ENCODE measurements at places on chromosomes 1 and 21.
A peak's percentile ranks its signal among the peaks of the same experiment; 100 is the strongest.

DNA sequence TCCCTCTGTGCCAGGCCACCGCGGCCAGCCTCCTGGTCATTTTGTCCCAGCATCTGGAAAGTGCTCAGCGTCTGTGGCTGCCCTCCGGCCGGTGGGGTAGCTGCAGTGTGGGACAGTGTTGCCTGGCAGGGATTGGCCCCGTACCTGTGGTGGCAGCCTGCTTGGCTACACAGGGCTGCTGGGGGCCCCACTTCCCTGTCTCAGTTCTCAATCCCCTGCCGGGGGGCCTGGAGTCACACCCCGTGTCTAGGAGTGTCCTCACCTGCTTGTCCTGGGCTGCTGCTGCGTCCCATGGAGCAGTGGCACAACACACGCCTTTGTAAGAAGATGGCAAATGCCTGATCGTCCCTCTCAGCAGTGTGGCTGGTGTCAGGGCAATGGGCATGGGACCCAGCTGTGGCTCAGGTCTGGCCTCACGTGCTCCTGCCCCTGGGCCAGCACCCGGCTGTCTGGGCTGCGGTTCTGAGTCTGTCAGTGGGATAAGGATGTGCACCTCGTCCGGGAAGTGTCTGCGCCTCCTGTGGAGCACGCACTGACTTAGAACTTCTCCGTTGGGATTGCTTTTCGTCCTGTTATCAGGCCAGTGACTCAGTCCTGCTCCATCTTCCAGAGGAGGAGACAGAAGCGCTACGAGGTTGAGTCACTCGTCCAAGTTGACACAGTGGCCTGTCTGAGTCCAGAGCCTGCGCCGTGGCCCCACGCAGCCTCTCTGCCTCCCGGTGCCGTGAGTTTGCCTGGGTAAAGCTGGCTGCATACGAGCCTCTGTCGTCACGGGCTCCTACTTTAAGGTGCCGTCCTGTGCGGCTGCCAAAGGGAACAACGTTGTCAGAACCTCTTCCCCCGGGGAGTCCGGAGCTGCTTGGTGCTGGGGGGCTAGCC is 41.0 kb downstream of the CRYAA start:
- DNase-seq = no peak

GRCh38 chr1:98059620-98060019 is 138.8 kb upstream of the DPYD start:
- no peak for DNase-seq

DNA sequence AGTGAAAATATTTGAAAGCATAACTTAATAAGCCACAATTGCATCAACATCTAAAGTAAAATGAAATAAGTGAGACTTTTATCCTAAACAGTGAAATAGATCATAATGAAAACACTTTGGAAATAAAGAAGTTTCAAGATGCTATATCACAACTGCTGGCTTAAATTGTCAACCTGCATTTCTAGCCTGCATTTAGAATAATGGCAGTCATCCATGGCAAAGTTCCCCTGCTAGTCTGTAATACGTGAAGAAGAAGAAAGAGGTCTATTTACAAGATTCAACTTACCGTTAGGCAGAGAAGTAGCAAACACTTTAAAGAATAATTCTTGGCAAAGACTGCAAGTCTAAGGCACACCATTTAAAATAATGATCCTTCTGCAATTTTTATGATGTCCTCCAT is 133.6 kb downstream of the DPYD start:
- DNase-seq = no peak

DNA sequence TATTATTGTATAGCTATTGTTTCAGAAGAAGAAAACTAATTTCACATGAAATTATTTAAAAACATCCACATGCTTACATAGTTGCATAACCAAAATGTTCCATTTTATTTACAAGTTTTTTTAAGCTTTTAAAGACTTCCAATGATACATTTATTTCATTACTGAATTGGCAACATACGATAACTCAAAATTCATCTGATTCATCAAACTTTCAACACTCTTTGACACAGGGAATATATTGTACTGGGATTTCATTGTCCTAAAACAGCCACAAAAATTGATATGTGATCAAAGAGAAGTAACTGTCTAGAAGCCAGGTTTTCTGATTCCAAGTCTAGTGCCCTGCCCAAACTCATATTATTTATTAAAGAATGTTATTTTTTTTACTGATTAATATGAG is 131.4 kb upstream of the USP24 start:
- no peak for DNase-seq

- DNase-seq = no peak
Measured at GRCh38 chr21:37374027-37374426, 7.5 kb downstream of the DYRK1A start.

DNA sequence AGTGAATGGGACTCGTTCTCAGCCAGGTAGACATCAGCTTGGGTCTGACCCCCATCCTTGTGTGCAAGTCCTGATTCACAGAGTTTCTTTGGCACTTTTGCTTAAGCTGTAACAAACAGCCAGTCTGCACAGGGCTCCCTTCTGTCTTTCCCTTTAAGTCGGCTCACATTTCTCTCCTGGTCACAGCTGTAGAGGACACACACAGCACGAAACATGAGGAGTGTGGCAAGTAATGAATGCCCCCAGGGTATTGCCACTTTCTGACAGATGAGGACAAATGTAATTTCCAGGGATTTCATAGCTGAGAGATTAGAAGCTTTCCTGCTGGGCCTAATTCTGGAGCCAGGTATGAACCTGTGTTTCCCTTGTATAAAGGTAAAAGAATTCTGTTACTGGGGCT is 423.5 kb downstream of the KIF26B start:
- DNase-seq = no peak

- no peak for DNase-seq
Measured at GRCh38 chr1:34156739-34157138, 8.3 kb downstream of the CSMD2 start.

DNA sequence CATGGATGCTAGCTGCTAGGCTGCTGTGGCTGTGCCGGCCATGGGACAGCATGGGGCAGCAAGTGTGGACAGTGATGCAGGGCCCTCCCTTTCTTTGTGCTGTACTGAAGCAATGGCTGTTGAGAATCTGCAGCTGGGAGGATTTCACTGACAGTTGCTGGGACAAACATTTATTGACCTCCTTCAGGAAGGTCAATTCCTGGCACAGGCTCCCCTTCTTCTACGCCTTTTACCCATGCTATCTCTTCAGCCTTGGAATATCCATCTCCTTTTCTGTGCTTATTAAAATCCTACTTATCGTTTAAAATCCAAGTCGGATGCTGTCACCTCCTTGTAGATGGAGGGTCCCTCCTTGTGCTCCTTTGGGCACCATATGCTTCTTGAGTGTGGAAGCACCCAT is 213.1 kb upstream of the USP24 start:
- no peak for DNase-seq

DNA sequence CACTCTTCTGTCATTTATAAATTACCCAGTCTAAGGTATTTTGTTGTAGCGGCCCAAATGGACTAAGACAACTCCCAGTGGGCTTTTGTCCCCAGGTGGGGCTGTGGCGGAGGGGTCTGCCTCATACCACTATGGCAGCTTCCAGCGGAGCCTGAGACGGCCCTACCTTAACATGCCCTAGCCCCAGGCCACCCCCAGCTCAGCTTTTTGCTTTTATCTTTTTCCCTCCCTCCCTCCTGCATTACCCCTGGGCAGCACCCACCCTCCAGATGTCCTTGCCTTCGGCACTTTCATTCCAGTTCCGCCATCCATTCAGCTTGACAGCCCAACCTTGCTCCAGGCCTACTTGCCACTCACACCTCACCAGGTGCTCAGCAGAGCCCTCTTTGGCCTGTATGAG is 307.3 kb downstream of the PTPRU start:
- DNase-seq = no peak

GRCh38 chr1:1989102-1989542 is 14.5 kb downstream of the CFAP74 start:
- no peak for DNase-seq

GRCh38 chr1:41599912-41600311 is 115.4 kb upstream of the EDN2 start:
- no peak for DNase-seq

- DNase-seq = peak; percentile 60
Measured at GRCh38 chr1:157992031-157992832, 1.2 kb upstream of the KIRREL1 start.

DNA sequence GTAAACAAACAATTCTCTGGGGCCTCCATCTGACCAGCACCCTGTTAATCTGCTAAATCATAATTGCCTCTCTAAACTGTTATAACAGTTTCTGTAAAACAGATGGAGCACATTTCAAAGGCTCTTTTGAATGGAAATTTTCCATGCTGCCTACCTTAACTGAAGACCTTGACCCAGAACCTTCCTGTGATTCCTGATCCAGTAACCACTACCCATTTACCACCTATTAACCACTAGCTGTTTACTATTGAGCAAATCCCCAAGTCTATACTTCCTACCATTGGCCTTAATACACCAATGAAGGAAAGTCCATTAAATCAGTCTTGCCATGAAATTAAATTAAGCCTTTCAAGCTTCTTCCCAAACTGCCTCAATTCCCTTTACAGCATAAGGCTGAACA is 46.3 kb downstream of the RAB3GAP2 start:
- no peak for DNase-seq

GRCh38 chr1:203299169-203299568 is 6.2 kb upstream of the BTG2 start:
- no peak for DNase-seq

- DNase-seq = no peak
Measured at GRCh38 chr1:18549106-18549505, 68.4 kb downstream of the KLHDC7A start.

- DNase-seq = no peak
Measured at GRCh38 chr1:117114877-117115276, 6.7 kb downstream of the TRIM45 start.

- no peak for DNase-seq
Measured at GRCh38 chr21:29378832-29379231, 80.1 kb downstream of the BACH1 start.

- DNase-seq = no peak
Measured at GRCh38 chr1:25648681-25649440, 32.3 kb downstream of the MAN1C1 start.

GRCh38 chr1:112855152-112855828 is 100.7 kb downstream of the SLC16A1 start:
- DNase-seq = no peak

DNA sequence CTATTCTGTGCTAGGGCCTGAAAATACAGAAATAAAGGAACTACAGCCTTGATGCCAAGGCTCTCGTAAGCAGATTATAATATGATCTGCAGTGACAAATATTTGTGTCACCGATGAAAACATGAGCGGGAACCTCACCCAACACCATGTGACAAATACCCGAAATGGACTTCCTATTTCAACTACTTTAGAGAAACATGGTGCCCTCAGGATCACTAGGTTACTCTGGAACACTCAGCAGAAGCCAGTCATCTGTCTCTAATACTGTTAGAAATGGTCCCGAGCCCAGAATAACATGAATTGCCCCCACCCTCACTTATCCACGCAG is 463 bp upstream of the VAMP3 start:
- DNase-seq = no peak

DNA sequence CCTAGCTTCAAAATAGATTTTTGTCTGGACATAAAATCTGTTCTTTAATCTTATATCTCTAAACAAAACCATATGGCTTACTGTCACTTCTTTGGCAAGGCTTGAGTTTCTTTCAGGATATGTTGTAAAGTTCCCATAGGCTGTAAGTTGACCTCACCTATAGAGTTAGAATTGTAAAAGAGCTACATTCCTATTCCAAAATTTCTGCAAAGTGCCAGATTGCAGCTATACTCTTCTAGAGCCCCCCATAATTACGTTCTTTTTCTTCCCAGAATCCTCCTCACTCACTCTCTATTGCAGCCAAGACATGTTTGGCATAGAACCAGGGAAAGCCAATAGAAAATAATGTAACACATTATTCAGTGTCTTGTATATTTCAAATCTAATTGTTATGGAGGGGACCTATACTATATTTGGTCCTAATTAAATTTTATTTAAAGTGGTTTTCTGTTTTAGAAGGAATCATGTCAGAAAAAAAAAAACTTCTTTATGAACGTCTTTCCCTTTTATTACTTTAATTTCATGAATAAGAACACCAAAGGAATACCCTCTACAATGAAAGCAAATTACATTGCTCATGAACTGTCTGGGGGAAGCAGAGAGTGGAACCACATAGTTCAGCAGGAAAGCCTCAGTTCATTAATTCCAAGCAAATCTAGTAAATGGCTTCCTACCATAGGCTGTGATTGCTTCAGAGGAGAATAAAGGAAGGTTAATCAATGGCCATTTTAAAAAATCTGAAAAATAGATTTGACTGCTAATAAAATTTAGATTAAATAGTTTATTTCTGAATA is 22.3 kb downstream of the CTTNBP2NL start:
- DNase-seq = no peak

GRCh38 chr1:187074445-187075048 is 245.8 kb downstream of the PLA2G4A start:
- DNase-seq = no peak

- DNase-seq = no peak
Measured at GRCh38 chr1:48396208-48396607, 75.8 kb downstream of the SPATA6 start.

DNA sequence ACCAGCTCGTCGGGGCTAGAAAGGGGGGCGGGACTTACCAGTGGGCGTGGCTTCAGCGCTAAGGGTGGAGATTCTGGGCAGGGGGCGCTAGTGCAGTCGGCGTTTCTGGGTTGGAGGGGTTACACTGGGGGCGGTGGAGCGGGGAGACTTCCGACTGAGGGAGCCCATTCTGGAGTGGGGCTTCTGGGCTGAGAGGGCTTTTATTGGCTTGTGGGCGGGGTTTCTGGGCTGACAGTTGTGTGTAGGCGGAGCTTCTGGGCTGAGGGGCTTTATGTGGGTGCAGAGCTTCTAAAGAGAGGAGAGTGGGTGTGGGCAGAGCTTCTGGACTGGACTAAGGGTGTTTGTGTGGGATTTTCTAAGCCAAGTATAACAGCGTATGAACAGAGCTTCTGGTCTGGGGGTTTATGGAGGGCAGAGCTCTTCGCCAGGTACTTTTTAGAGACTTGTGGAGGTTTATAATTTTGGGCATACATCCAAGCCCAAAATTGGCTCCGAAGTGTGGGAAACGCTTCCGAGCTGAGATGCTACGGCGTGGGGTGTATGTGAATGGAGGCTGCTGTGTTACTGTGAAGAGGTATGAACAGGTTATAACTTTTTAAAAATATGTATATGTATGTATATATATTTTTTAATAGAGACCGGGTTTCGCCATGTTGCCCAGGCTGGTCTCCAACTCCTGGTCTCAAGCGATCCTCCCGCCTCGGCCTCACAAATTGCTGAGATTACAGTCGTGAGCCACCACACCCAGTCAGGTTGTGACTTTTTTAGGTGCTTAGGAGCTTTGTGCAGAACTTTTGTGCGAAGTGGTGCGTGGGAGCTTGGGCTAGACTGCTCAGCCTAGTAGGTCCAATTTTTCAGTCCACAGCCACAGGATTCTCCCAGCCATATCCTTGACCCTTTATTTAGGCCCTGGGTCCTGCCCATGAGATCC is 825 bp downstream of the TMEM39B start:
- DNase-seq = no peak

DNA sequence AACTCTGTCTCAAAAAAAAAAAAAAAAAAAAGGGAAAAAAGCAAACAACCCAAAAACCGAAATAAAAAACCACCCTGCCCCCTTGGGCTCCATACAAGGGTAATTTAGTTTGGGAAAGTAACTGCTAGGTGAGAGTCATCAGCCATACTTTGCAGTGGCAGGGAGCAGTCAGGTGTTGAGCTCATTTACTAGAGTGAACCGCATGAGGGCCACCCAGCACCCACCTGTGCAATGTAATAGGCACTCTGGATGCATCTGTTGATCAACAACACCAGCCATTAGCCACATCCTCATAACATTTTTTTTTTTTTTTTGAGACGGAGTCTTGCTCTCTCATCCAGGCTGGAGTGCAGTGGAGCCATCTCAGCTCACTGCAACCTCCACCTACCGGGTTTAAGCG is 9.1 kb downstream of the INAVA start:
- no peak for DNase-seq

Data from omental fat pad (tissue), 4 donors.